ENCODE measurements at places on chromosomes 3 and 15.

- no peak for DNase-seq
- H3K27ac ChIP-seq: no peak overlapping the region
- no peaks in the 10 kb centered on the region for H3K36me3 ChIP-seq
- H3K4me1 ChIP-seq: no peaks in the 10 kb centered on the region
- H3K27me3 ChIP-seq: no peaks in the 10 kb centered on the region
Observed at GRCh38 chr15:69852482-69852881, 245.2 kb downstream of the TLE3 start.

DNA sequence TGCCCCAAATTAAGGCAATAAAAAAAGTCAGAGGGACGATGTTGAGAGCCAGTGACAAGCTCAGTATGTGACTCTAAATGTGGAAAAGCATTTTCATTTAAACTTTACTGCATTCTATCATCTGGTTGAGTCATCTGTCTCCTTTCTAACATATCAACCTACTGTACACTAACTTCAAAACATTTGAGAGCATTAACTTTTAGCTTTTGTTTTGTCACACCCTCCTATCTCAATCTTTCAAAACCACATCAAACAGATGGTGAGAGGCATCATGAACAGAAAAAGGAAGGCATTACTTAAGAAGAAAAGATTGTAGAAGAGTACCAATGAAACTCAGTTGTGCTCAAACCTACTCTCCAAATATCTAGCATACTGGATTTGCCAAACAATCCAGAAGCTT lies 4.8 kb downstream of the LRRC58 start:
- no peak for DNase-seq
- no peak overlapping the region for H3K27ac ChIP-seq
- H3K4me3 ChIP-seq: no peak overlapping the region
- peaks cover 18% of the 10 kb centered on the region for H3K4me1 ChIP-seq
- H3K27me3 ChIP-seq: no peaks in the 10 kb centered on the region

GRCh38 chr3:30435861-30436331 lies 170.5 kb upstream of the TGFBR2 start:
- no peaks in the 10 kb centered on the region for H3K36me3 ChIP-seq
- H3K4me1 ChIP-seq: no peaks in the 10 kb centered on the region
- no peak for DNase-seq
- no peaks in the 10 kb centered on the region for H3K27me3 ChIP-seq
- H3K4me3 ChIP-seq: no peak overlapping the region
- H3K27ac ChIP-seq: no peak overlapping the region

DNA sequence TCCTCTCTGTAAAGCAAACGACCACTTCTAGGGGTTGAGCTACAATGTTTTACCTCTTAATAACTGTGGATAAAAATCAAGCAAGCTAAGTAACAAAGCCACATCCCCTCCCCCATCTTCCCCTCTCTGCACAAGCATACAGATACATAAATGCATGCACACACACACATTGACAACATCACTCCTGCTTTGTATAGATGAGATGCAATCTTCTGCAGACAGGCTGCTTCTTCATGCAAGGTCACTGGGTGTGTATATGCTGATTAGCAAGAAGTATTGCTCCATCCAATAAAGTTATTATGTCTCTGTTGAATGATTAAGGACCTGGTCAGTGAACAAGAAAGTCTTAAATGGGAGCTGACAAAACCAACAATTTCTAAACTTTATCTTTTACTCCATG lies 8.8 kb upstream of the ATP11B start:
- H3K36me3 ChIP-seq: no peaks in the 10 kb centered on the region
- H3K27ac ChIP-seq: no peak overlapping the region
- H3K4me1 ChIP-seq: peaks cover 3% of the 10 kb centered on the region
